ENCODE measurements at places on chromosomes 7 and 10. TPM values are rescaled to one million over a fixed set of nuclear protein-coding genes. Genes with fewer than 3 reads are reported as not detected.

- DNase-seq = no peak
Measured at GRCh38 chr7:107610323-107610722, 30.3 kb downstream of the BCAP29 start.

DNA sequence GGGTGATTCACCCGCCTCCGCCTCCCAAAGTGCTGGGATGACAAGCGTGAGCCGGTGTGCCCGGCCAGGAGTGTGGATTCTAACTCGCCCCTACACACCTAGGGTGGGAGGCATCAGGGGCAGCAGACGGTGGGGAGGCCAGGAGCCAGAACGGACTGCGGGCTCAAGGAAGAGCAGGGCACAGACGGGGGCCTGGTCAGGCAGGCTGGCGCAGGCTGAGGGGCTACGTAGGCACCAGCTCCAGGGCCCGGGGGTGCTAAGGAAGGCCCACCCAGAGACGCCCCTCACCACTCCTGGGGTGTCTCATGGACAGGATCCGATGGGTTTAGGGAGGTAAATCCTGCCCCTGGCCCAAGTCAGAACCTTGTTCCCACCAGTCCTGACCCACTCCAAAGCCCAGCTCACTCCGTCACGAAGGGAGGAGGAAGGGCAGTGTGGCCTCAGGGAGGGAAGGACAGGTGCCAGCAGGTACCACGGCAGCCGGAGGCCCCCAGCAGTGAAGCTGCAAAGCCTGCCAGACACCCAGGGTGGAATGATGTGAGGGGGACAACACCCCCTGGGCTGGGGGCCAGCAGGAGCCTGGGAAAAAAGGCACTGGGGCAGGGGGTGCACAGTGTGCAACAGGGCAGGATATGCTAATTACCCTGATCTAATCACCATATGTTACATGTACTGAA is 251.4 kb downstream of the MAD1L1 start:
- no peak for DNase-seq

MACC1 gene
- 0.24 TPM for total RNA-seq

DNA sequence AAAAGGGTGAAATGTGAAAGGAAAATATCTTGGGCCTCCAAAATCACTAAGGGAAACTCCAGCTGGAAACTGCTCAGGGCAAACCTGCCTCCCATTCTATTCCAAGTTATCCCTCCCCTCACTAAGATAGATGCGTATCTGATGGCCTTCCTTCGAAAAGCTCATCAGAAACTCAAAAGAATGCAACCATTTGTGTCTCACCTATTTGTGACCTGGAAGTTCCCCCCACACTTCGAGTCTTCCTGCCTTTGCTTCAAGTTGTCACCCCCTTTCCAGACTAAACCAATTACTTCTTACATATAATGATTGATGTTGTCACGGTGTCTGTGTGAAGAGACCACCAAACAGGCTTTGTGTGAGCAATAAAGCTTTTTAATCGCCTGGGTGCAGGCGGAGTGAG is 69.3 kb downstream of the ST8SIA6 start:
- no peak for DNase-seq

GUSB gene
- total RNA-seq = 30.3 TPM

GRCh38 chr10:11823122-11823988 is at the start of gene PROSER2:
Gene PROSER2 (plus strand): TSS chr10:11823356. CDS start chr10:11852078, 28,722 bp downstream.
- peak; percentile 64 for DNase-seq

DNA sequence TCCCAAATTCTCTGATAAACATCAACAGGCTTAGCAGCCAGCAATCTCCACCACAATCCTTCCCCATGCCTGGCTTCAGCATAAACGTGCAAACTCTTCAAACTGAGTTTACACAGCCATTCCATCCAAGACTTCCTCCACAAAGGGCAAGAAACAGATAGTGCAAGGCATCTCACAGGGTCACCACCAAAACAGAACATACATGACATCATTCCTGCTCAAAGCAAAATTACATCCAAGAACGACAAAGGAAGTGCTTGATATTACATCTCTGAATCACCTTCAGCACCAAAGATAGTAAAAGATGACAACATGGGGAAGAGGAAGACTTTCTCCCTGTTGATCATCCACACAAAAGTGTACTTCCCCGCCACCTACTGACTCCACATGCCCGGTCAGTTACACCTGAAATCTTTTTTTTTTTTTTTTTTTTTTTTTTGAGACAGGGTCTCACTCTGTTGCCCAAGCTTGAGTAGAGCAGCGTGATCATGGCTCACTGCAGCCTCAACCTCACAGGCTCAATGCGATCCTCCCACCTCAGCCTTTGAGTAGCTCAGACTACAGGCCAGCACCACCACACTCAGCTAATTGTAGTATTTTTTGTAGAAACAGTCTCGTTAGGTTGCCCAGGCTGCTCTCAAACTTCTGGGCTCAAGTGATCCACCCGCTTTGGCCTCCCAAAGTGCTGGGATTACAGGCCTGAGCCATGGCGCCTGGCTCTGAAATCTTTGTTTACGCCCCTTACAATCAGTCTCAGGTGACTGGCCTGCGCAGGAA is 127.5 kb downstream of the PARD3 start:
- DNase-seq = no peak

GRCh38 chr7:54330216-54330800 is 211.9 kb upstream of the VSTM2A start:
- no peak for DNase-seq

WEE2 gene
- not detected for total RNA-seq

DNA sequence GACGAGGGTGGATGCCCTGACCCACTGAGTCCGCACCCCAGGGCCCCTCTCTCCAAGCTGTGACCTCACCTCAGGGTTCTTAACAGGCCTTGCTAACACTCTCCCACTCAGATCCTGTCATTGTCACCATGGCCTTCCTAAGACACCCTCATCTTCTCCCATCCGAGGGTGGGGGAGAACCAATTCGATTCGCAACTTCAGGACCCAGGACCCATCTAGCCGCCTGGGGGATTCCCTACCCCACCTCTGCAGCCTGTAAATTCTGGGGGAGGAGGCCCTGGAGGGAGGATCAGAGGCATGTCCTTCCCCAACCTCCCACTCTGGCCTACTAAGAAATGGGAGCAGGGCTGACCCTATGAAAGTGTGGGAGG is 17.4 kb downstream of the TRIM8 start:
- no peak for DNase-seq

GRCh38 chr7:95342642-95343307 is 18.4 kb upstream of the PON1 start:
- DNase-seq = peak; percentile 15

DNA sequence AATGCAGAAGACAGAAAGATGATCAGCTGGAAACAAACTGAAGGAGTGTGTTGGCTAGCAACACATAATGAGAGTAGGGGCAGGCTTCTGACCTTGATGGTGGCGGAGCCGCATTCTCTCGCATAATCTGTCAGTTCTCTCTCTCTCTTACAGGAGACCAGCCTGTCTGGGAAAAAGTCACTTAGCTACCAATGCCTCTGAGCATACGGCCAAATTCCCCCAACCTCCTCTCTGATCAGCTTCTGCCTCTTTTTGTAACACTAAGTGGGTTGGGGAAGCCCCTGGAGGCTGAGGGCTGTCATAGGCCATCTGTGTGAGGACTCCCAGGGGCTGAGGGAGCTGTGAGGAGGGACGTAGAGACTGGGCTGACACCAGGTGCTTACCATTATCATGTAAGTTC is 104.6 kb downstream of the HIPK2 start:
- no peak for DNase-seq

AKR1C2 gene
- total RNA-seq = 24.8 TPM

MMP21 gene
- not detected for total RNA-seq

GRCh38 chr7:16660702-16661464 is 14.9 kb downstream of the BZW2 start:
- peak; percentile 92 for DNase-seq

DNA sequence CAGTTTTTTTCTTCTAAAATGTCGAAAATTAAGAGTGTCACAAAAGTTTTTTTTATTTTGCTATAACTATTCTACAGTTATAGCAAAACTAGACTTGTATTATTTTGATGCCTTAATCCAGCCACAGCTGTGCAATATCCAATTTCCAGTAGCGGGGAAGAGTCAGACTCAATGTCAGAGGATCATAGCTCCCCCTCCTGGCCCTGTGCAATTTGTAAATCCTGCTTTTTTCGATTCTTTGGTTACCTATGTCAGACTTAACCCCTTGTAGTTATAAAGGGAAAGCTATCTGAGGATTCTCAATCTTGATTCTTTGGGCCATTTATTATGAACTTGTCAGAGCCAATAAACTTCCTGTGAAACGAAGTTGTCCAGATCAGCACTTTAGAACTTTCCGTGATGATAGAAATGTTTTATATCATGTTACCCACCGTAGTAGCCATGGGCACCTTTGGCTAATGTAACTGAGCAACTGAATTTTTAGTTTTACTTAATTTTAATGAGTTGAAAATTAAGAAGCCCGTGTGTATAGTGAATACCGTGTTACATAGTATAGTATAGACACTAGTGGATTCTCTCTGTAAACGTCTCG is 87.7 kb upstream of the PRKCQ start:
- DNase-seq = peak; percentile 43
